ENCODE measurements at places on chromosomes 5 and 9.

GRCh38 chr9:92206488-92206887, 87.0 kb downstream of the IARS1 start:
- no peak for DNase-seq

DNA sequence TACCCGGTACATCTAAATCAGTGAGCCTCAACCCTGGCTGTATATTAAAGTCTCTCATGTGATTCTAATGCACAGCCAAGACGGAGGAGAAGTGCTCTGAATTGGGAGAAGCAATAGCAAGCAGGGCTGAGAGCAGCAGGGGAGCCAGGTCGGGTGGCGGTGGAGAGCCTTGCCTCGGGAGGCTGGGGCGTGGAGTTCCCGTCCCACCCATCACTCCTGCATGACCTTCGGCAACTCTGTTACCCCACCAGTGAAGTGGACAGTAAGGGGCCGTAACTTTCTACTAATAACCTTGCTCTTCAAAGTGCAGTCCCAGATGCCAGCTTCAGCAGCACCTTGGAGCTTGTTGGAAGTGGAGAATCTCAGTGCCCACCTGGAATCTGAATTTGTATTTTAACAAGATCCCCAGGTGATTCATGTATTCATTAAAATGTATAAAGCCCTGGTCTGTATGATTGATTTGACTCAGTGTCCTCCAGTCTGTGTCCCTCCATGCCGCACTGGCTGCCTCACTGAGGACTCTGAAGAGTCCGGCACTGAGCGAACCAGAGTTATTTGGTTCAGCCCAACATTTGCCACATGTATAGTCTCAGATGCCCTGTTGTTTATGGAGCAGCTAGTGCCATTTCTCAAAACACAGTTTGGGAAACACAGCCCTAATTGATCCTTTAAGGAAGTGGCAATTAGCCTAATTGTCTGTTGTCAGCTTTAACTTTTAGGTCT, 6.5 kb downstream of the ERGIC1 start:
- DNase-seq = no peak

DNA sequence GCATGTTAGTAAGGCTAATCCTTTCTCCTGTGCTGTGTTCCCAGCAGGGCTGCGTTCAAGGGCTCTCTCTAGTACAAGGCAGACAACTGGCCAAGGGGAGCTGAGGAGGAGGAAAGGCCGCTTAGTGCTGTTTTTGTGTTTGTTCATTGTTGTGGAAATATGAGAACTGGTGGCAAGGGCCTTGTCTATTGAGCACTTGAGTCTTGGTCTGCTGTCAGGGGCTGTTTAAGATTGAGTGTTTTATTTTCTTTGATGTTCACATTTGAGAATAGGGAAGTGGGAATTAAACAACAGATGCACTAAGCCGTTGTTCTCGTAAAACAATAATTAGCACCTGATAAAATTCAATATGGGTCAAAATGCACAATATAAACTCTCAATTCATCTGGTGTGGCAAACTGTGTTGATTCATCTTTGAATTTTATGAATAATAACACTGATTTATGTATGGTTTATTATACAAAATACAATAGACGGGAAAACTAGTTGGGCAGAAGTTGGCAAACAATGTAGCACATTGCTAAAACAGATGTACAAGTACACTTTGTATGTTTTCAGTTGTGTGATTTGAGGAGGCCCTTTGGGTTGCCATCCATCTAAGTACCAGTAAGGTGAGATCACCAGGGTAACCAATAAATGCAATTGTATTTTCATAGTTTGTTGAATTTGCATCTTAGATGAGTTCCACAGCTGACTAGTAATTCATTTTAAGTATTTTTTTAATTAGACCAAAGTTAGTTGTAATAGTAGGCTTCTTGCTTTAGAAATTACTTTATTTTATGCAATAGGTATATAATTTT, 97.6 kb upstream of the GRHPR start:
- DNase-seq = no peak

DNA sequence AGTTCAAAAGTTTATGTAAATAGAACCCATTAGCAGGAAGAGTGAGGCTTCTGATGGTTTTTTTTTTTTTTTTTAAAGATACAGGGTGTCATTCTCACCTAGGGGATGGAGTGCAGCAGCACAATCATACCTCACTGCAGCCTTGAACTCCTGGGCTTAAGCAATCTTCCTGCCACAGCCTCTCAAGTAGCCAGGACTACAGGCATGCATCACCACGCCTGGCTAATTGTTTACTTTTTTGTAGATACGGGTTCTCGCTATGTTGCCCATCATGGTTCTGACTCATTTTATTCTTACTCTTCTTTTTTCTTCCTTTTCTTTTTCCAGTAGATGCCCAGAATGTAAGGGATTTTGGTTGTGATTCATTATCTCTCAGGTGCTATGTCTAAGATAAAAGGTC, 201.1 kb downstream of the NNT start:
- DNase-seq = no peak

DNA sequence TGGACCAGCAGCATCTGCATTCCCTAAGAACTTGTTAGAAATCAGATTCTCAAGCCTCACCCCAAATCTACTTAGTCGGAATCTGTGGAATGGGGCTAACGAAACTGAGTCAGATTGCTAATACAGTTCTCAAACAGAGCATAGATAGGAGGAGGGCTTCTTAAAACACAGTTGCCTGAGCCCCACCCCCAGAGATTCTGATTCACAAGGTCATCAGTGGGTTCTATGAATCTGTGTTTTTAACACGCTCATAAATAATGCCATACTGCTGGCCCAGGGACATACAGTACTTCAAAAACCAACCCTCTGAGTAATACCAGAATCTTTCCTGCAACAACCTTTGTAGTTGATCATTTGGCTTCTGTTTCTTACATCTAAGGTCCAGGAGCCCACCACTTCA, 32.9 kb upstream of the GARNL3 start:
- DNase-seq = no peak

DNA sequence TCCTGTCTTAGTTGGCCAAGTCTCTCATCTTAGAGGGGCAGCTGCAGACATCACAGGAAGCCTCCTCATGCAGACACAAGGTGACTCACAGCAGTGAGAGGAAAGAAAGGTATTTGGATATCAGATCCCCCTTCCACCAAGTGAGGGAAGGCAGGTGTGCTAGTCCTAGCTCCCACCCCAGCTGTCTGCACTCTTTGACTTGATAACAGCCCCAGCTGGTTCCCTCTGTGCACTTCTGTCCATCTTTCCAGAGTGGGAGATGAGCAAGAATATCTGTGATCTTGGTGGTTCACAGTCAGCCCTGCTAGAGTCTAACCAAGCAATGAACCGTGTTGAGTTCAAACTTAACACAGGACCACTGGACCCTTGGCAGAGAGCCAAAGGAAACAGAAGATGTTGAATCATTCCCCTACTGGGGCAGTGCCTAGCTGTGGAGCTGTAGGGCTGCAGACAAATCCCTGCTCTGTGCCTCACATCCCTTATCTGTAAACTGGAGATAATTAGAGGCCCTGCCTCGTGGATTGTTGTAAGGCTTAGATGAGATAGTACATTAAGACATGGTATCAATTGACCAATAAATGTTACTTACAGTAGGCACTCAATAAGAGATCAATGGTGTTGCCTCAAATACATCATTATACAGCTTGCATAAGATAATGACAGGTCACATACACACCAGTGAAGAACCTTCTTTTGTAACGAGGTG, 39.1 kb downstream of the SH3RF2 start:
- DNase-seq = peak; percentile 37

DNA sequence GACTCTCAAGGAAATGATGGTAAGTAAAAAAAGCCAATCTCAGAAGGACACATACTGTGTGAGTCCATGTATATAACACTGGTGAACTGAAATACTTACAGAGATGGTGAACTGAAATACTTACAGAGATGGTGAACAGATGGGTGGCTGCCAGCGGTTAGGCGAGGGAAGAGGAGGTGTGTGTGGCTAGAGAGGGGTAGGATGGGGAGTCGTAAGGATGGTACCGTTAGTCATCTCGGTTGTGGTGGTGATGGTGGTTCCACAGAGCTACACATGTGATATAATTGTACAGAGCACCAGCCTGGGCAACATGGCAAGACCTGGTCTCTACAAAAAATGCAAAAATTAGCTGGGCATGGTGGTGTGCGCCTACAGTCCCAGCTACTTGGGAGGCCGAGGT, 113.6 kb upstream of the RAPGEF1 start:
- DNase-seq = no peak

DNA sequence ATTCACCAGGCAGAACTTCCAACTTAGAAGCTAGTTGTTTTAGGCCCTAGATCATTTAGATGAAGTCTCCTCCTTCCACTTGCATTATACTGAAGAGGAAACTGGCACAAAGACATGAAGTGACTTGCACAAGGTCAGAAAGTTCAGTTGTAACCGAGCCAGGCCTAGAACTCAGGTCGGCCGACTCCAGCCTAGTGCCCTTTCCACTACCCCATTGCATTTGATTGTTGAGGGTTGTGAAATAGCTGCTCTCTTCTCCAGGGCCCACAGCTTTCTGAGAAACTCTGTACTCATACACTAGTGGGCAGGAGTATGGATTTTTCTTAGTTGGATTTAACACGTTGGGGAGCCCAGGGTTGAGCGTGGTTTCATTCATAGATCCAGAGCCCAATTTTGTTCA, 5.6 kb downstream of the ZNF462 start:
- no peak for DNase-seq

DNA sequence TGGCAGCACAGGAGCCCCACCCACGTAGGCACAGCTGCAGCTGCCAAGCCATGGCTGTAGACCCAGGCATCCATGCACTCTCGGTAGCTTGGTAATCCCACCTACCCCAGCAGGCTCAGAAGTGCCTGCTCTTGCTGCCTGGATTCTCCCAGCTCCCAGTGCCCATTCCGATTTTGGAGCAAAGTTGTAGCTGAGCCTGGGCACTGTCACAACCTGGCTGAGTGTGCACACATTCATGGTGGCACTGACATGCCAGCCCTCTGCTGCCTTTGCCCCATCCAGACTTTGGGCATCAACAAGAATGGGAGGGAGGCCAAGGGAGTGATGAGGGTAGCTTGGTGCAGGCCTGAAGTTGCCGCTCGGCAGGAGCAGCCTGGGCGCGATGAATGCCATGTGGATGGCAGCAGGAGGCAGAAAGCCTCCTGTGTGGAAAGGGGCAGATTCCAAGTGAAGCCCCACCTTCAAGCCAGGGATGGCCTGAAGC, 936.6 kb upstream of the PTPRD start:
- DNase-seq = no peak

DNA sequence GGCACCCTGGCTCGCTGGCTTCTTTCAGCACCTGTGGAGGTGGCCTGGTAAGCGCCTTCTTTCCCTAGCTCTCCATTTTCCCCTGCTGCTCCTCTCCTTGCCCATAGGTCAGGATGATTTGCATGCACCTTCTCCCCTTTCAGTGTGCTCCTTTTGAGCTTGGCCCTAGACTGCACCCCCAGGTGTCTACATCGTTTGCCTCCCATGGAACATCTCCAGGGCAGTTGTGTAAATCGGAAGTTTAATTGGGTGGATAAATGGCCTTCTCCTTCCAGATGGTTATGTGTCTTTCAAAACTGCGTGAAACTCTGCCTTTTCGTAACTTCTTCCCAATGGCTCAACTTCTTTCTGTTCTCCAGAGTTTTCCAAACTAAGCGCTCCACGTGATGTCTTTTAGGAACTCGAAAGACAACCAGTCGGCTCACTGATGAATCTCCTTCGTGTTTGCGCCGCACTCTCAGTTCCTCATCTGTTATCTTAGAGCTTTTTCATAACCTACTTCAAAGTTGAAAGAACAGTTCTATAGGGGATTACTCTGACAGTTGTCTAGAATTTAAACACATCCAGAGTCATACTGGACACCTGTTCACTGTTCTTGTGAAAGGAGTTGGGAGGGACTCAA, 1.7 kb downstream of the ADAMTS19 start:
- no peak for DNase-seq

DNA sequence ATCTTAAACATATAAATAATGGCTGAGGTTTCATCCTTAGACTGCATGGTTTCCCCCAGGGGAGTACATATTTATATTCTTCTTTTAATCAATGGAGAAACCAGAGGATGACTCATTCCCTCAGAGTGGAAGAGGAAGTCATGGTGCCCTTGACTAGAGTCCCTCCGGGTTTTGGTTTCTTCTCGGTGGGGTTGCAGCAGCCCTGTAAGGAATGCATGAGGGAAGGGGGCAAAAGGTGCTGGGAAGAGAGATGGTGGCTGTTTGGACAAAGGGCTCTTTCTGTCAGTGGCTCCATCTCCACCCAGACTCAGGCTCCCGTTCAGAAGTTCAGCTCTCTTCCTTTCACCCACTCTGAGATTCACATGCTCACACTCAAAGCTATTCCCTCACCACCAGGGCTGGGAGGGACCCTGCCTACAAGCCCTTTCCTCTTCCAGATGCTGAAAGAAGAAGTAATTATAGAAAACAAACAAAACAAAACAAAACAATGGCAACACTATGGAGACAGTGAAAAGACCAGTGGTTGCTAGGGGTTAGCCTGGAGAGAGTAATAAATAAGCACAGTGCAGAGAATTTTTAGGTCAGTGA, 129.8 kb upstream of the IL12B start:
- DNase-seq = no peak

GRCh38 chr5:36535859-36536615, 70.4 kb upstream of the SLC1A3 start:
- no peak for DNase-seq

DNA sequence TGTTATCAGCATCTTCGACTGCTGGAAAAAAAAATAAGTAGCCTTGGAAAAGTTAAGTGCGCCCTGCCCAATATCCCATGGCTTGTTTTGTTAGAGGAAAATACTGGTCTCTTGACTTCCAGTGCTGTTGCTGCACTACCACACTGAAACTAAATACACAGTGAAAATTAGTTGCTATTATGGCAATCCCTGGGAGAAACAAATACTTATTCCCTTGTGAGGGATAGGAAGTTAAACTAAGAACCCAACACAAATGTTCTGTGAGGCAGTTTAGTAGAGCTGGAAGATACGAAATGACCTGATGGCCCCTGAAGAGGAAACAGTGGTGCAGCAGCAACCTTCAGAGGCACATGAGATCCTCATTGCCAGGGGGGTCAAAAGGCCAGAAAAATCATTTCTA, 164.0 kb downstream of the ARL15 start:
- DNase-seq = no peak

DNA sequence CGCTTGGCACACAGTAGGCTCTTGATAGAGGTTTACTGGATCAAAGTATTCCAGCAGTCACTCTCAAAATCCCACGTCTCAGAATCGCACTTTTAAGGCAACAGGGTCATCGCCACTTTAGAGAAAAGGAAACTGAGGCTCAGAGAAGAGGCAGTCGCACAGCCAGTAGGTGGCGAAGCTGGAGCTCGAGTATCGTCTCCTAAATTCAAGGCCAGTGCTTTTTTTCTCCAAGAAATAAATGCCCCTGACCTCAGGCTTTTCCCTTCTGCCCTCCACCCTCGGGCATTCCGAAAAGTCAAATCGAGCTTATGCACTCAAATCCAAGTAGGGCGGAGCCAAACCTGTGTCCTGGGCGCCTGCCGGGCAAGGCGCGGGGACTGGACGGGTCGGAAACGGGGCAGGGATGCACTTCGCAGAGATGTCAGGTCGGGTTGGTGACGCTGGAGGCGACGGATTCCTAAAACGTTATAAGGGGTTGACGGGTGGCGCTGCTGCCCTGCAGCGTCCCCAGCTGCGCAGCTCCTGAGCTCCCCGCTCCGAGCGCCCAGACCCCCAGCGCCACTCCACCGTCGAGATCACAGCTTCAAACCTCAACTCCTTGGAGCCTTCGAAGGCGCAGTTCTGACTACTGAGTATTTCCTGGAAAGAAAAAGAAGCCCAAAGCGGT, 4.7 kb upstream of the FOXB2 start:
- no peak for DNase-seq

GRCh38 chr5:113748403-113748802, 234.9 kb downstream of the YTHDC2 start:
- no peak for DNase-seq

- DNase-seq = no peak
These were observed 210.6 kb downstream of the CDH18 start for GRCh38 chr5:19777363-19777762.

GRCh38 chr9:134375011-134375390, 48.7 kb downstream of the RXRA start:
- DNase-seq = no peak

Measured in RPMI8226 (cell line).